ENCODE measurements at places on chromosomes 4 and X. TPM values are rescaled to one million over a fixed set of nuclear protein-coding genes. Genes with fewer than 3 reads are reported as not detected.

DNA sequence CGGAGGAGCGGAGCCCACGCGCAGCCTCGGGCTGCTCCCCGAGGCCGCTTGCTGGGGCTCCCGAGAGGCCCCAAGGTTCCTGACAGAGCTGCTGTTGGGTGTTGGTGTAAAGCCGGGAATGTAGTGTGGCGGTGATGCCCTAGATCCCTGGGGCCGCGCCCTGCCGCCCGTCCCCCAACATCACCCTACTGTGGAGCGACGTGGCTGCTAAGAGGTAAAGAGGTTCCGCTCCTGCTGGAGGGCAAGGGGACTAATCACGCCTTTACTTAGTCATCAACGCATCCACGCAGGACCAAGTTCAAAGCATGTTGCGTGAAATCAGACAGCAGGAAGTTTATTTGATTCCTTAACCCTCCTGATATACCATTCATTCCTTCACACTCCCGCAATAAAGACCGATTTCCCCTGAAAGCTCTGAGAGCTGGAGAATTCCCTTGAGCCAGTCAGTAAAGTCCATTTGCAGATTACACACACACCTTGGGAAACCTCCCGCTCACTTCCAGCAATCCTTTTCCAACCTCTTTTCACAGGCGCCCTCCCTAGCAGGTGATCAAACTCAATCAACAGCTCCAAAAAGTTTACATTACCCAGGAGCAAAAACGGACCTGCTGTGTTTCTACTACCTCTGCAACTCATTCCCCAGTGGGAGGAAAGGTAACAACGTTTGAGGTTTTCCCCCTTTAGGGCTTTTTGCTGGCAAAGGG lies 579 bp upstream of the GABRA2 start:
- peaks cover 33% of the 10 kb centered on the region for H3K27me3 ChIP-seq
- DNase-seq = no peak
- H3K36me3 ChIP-seq = no peaks in the 10 kb centered on the region

- peak; percentile 31 for DNase-seq
- peak overlapping the region; percentile 98 for H3K4me3 ChIP-seq
- no peaks in the 10 kb centered on the region for H3K27me3 ChIP-seq
- H3K27ac ChIP-seq = peak overlapping the region; percentile 58
- peaks cover 12% of the 10 kb centered on the region for H3K4me1 ChIP-seq
Measured at GRCh38 chr4:25377572-25378436, 741 bp downstream of the ANAPC4 start.

- no peaks in the 10 kb centered on the region for H3K36me3 ChIP-seq
- H3K27me3 ChIP-seq = no peaks in the 10 kb centered on the region
- no peak for DNase-seq
- H3K4me1 ChIP-seq = no peaks in the 10 kb centered on the region
- no peak overlapping the region for H3K4me3 ChIP-seq
- H3K27ac ChIP-seq = no peak overlapping the region
Measured at GRCh38 chr4:70305601-70306000, 29.2 kb upstream of the CABS1 start.

Gene NWD2
- polyA plus RNA-seq = 0.64 TPM

- no peak overlapping the region for H3K27ac ChIP-seq
- H3K27me3 ChIP-seq = no peaks in the 10 kb centered on the region
- H3K36me3 ChIP-seq = no peaks in the 10 kb centered on the region
- H3K4me1 ChIP-seq = no peaks in the 10 kb centered on the region
- H3K4me3 ChIP-seq = no peak overlapping the region
Measured at GRCh38 chr4:28686618-28687017, 1826.0 kb downstream of the STIM2 start.

GRCh38 chr4:2795300-2795892 lies 2.5 kb downstream of the SH3BP2 start:
- H3K27me3 ChIP-seq = no peaks in the 10 kb centered on the region
- H3K27ac ChIP-seq = no peak overlapping the region
- no peaks in the 10 kb centered on the region for H3K36me3 ChIP-seq

DNA sequence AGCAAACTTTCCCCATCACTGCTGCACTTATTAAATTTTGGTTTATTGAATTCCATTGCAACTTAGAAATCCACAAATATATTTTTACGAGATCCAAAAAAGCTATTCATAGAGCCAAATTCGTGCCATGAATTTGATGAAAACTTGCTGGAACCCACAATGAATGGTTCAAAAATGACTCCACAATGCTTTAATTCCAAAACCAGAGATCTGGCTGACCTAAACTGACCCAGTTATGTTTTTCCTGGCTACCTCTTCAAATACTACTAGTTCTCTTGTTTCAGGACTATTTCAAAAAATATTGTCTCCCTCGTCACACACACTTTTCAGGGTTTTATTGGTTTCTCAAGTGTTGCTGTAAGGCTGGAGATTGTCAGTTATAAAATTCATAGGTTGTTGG lies 474.8 kb downstream of the PDGFC start:
- H3K36me3 ChIP-seq = no peaks in the 10 kb centered on the region
- no peak for DNase-seq
- H3K4me1 ChIP-seq = no peaks in the 10 kb centered on the region
- H3K4me3 ChIP-seq = no peak overlapping the region
- H3K27me3 ChIP-seq = no peaks in the 10 kb centered on the region

DNA sequence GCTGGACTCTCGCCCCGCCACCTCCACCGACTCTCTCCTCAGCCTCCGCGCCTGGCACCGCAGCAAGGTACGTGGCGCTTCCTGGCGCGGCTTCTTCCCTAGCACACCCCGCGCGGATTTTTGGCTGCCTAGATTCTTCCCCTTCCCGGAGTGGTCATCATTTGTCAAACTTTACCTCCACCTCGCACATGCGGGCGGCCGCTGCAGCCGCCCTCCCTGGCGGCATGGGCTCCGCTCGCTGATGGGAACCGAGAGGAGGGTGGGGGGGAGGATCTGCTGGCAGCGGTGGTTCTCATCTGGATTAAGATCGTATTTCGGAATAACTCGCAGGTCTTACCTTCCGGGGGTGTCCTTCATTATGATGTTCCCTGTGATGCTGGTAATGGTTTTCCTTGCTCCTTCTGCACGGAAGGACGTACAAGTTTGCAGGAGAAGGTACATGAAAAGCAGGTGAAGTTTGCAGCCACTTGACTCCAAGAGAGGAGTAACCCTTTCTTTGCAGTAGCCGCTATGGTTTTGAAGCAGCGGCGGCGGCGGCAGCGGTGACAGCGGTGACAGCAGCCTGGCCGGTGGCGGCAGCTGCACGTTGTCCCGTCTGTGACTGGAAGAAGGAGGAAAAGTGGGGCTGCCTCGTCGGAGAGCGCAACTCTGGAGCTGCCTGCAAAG lies 2183.9 kb upstream of the TENM3 start:
- H3K27me3 ChIP-seq = peaks cover 37% of the 10 kb centered on the region
- peaks cover 3% of the 10 kb centered on the region for H3K4me1 ChIP-seq
- H3K36me3 ChIP-seq = no peaks in the 10 kb centered on the region
- DNase-seq = peak; percentile 35
- no peak overlapping the region for H3K27ac ChIP-seq
- peak overlapping the region; percentile 51 for H3K4me3 ChIP-seq

GRCh38 chrX:146754268-146754667 lies 55.3 kb upstream of the CXorf51B start:
- H3K27ac ChIP-seq = no peak overlapping the region
- H3K27me3 ChIP-seq = no peaks in the 10 kb centered on the region
- H3K4me1 ChIP-seq = no peaks in the 10 kb centered on the region
- no peaks in the 10 kb centered on the region for H3K36me3 ChIP-seq
- no peak overlapping the region for H3K4me3 ChIP-seq

GRCh38 chr4:84596826-84597225 lies 13.9 kb downstream of the CDS1 start:
- H3K4me1 ChIP-seq = peaks cover 13% of the 10 kb centered on the region
- no peak overlapping the region for H3K27ac ChIP-seq
- H3K27me3 ChIP-seq = no peaks in the 10 kb centered on the region
- no peaks in the 10 kb centered on the region for H3K36me3 ChIP-seq
- no peak overlapping the region for H3K4me3 ChIP-seq
- DNase-seq = no peak

GRCh38 chr4:114378305-114378903 lies 220.2 kb upstream of the UGT8 start:
- DNase-seq = peak; percentile 22
- no peak overlapping the region for H3K4me3 ChIP-seq
- no peaks in the 10 kb centered on the region for H3K36me3 ChIP-seq
- no peak overlapping the region for H3K27ac ChIP-seq

DNA sequence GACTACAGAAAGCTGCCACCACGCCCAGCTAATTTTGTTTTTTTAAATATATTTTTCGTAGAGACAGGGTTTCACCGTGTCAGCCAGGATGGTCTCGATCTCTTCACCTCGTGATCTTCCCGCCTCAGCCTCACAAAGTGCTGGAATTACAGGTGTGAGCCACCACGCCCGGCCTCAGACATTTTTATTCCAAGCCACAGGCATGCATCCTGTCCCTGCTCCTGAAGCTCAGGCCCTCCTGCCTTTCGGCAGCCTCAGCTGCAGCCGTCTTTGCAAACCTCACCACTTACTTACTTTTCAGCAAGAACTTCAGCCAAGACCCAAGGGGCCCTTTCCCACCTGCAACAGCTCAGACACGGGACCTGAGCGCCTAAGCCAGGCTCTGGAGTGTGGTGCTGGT lies 26.0 kb downstream of the FAM53A start:
- H3K27ac ChIP-seq = no peak overlapping the region
- H3K4me1 ChIP-seq = no peaks in the 10 kb centered on the region
- H3K27me3 ChIP-seq = no peaks in the 10 kb centered on the region
- DNase-seq = no peak
- no peaks in the 10 kb centered on the region for H3K36me3 ChIP-seq
- H3K4me3 ChIP-seq = no peak overlapping the region

GRCh38 chrX:15815779-15816437 lies 25.6 kb downstream of the ZRSR2 start:
- no peaks in the 10 kb centered on the region for H3K27me3 ChIP-seq
- no peak overlapping the region for H3K27ac ChIP-seq
- no peak overlapping the region for H3K4me3 ChIP-seq
- DNase-seq = no peak
- no peaks in the 10 kb centered on the region for H3K4me1 ChIP-seq

DNA sequence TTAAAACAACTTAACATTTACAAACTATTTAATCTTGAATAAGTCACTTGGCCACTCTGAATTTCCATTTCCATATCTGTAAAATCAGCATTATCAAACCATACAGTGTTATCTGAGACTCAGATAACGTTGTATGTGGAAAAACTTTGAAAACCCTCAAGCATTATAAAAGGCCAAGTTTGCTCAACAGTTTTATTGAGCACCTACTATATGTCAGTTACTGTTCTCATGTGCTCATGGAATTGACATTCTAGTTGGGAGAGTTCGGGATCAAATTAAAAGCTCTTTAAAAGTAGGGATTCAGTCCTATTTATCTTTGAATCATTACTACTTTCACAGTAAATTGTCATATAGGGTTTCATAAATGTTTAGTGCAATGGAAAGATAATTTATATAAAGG lies 97.9 kb downstream of the FRMPD4 start:
- DNase-seq = no peak
- no peak overlapping the region for H3K27ac ChIP-seq
- H3K36me3 ChIP-seq = no peaks in the 10 kb centered on the region
- H3K4me1 ChIP-seq = no peaks in the 10 kb centered on the region

DNA sequence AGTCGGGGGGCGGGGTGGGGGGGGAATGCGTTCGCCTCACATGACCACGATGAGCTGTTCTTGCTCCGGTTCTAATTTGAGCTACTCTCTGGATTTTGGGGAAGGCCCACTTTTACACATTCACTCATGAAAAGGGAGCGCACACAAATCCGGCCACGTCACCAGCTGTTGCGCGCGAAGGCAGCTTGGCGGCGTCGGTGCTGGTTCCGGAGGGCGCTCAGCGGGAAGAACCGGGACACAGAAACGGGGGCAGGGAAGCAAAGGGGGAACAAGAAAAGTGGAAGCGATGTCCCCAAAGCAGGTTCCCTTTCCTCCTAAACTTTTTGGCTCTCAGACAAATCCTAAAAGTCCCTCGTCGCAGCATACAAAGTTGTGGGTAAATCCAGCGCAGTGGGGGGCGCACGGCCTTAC lies 605 bp downstream of the ANXA5 start:
- peak; percentile 82 for DNase-seq
- H3K27ac ChIP-seq = peak overlapping the region; percentile 90
- H3K4me3 ChIP-seq = peak overlapping the region; percentile 79
- peaks cover 18% of the 10 kb centered on the region for H3K4me1 ChIP-seq
- H3K36me3 ChIP-seq = no peaks in the 10 kb centered on the region

DNA sequence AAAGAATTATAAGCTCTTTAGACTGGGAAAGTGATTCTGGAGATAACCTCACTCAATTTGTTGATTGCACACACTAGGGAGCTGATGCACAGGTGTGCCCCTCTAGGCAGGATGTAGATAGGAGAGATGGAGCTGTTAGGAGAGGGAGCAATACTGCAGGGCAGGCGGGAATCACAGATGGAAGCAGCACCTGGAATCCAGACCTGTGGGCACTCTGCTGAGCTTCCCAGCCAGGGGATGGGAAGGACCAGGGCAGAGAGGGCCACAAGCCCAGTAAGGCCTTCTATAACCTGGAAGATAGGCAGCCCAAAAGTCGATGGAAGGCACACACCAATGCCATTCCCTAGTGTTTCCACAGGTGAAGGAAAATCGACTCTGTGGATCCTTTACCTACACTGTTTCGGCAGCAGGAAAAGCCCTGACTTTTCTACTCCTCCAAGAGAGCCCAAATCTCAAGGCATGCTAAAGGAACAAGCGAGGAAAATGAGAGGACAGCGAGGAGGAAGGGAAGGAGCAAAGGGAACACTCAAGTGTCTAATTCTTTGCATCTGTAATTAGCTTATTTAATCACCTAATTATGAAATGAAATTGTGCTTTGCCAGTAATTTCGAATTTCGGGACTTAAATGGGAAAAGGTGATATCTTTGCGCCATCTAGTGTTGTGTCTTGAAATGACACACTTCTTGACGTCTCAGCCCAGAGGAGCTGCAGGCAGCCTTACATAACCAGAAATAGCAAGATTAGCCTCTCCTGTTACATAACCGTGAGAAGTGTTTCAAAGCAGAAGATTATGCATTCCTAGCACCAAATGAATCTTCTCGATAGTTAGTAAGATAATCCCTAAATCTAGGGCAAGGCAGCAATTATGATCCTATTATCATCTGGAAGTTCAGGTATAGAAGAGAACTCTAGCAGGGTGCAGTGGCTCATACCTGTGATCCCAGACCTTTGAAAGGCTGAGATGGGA lies 31.0 kb upstream of the TLR3 start:
- H3K36me3 ChIP-seq = no peaks in the 10 kb centered on the region
- no peak overlapping the region for H3K4me3 ChIP-seq
- no peaks in the 10 kb centered on the region for H3K4me1 ChIP-seq
- no peak overlapping the region for H3K27ac ChIP-seq

- no peak for DNase-seq
- no peaks in the 10 kb centered on the region for H3K4me1 ChIP-seq
- H3K27me3 ChIP-seq = no peaks in the 10 kb centered on the region
- no peak overlapping the region for H3K27ac ChIP-seq
- no peaks in the 10 kb centered on the region for H3K36me3 ChIP-seq
- no peak overlapping the region for H3K4me3 ChIP-seq
Measured at GRCh38 chr4:33543941-33544450, 2700.3 kb downstream of the ARAP2 start.

All from large intestine (tissue), 12 donors.